ENCODE measurements at places on chromosomes 12 and 14.

DNA sequence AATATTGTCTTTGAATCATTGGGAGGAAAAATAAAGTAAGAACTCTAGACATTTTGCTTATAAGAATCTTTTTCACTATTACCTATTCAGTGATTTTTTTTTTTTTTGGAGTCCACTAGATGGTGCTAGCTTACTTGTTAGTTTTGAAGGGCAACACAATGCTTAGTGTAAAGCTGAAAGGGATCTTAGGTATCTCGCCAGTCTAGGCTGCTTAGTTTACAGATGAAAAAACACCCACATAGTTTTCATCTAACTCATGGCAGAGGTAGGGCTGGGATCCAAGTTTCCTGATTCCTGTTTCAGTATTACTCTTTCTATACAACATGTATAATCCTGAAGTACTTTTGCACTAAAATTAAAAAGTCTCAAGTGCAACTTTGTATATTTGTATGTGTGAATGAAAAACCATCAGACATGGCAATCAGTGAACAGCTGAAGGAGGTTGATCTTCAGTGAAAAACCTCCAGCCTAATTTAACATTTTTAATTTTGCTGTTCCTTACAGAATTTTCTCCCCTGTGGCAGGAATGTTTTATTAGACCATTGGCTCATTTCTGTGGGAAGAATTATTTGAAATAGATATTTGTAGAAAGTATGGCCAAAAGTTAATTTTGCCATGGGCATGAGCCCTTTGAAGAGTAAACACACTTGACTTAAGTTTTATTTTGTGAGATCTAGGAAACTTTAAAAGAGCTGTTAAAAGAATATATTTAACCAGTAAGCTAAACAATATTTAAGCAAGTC is 40.7 kb downstream of the LRRIQ1 start:
- DNase-seq, result peak; percentile 75

- no peak for DNase-seq
Measured at GRCh38 chr12:131464081-131464480, 246.8 kb upstream of the SFSWAP start.

DNA sequence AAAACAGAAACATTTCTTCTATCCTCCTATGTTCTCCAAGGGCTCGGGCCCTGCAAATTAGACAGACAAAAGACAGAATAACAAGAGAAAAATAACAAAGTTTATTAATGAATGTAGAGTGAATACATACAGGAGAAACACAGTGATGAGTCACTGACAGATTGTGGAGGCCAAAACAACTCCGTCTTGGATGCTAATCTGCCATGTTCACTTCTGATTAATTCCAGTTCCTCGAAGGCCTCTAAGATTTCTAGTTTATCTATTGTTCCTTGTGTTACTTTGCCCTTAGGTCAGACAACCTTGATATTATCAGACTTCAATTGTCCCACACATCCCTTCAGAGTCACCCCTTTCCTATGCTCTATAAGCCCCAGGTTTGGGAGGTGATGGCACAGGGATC is 26.8 kb upstream of the NEDD1 start:
- no peak for DNase-seq

- no peak for DNase-seq
Measured at GRCh38 chr12:12985817-12986408, 14.2 kb downstream of the HEBP1 start.

DNA sequence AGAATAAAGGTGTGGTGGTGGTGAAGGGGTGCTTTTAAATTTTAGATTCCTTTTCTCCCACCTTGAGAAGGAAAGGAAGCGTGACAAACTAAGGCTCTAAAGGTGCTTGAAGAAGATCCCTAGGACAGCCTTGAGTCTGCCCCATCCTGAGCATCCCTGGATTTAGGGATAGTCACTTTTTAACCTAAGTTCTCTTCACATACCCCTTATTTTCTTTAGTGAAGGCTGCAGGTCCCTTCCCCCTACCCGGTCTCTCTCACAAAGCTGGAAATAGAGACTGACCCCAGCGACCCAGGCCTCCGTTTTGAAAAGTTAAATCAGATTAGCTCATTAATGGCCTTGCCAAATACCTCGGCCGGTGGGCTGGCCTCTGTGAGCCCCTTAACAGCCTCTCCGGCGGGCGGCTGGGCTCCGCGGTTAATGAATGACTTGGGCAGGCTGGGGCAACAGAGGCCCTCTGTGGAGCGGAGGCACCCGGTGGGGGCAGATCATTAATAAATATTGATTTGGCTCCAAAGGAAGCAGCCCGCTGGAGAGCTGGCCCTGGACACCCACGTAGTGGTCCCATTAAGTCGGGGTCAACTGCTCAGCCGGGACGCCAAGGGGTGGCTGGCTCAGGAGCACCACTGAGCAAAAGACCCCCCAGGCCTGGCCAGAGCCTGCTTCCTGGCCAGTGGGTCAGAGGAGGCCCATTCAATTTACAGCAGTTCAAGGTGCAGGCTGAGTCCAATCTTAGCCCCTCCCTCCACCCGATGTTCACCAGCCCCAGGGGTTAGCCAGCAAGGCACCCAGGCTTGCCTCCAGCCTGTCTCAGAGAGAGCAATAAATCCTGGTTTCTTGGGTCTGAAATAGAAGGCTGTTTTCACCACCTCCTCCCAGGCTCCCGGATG is 31.8 kb downstream of the PAH start:
- no peak for DNase-seq

DNA sequence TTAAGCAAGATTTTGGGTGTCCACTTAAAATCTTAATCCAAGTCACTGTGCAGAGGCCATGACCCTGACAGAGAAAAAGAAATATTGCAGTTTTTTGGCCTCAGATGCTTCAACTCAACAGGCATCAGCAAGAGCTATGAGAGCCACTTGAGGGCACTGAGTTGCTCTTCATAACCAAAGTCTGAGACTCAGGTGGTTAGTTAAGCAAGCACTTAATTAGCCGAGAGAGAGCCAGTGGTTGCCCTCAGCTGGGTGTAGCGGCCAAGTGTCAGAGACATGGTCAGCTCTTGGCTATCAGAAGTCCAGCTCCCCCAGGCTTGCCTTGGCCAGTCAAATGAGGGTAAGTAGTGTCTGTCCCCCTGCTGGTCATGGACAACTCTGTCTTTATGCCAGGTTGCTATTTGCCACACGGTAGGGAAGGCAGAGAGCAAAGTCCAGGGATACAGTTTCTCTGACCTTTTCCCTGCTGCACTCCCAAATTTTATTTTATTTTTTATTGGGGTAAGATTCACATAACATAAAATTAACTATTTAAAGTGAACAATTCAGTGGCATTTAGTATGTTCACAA is 9.0 kb upstream of the KRT71 start:
- DNase-seq, result no peak

DNA sequence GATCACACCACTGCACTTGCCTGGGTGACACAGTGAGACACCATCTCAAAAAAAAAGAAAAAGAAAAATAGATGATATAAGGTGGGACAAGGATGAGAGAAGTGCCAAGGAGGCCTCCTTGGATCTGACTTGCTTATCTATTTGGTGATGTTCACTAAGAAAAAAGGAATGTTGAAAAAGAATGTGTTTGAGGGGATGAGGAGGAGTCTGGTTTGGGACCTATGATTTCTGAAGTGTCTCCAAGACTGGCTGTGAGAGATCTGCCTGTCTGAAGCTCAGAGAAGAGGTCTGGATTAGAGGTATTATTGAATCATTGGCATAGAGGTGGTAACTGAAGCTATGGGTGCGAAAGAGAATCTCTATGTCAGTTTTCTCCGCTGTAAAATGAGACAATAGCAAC is 42.8 kb downstream of the BCAT1 start:
- no peak for DNase-seq

GRCh38 chr14:61466249-61466904 is 145.0 kb downstream of the PRKCH start:
- DNase-seq, result peak; percentile 77

- no peak for DNase-seq
Measured at GRCh38 chr14:70754991-70755390, 54.3 kb downstream of the MAP3K9 start.

- DNase-seq, result no peak
Measured at GRCh38 chr12:111905502-111905901, 63.5 kb downstream of the MAPKAPK5 start.

DNA sequence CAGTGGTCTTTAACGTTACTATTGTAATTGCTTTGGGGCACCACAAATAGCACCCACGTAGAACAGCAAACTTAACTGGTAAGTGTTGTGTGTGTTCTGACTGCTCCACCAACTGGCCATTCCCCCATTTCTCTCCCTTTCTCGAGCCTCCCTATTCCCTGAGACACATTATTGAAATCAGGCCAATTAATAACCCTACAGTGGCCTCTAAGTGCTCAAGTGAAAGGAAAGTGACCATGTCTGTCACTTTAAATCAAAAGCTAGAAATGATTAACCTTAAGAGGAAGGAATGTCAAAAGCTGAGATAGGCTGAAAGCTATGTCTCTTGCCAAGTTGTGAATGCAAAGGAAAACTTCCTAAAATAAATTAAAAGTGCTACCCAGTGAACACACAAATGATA is 22.3 kb downstream of the PPP1R13B start:
- no peak for DNase-seq

DNA sequence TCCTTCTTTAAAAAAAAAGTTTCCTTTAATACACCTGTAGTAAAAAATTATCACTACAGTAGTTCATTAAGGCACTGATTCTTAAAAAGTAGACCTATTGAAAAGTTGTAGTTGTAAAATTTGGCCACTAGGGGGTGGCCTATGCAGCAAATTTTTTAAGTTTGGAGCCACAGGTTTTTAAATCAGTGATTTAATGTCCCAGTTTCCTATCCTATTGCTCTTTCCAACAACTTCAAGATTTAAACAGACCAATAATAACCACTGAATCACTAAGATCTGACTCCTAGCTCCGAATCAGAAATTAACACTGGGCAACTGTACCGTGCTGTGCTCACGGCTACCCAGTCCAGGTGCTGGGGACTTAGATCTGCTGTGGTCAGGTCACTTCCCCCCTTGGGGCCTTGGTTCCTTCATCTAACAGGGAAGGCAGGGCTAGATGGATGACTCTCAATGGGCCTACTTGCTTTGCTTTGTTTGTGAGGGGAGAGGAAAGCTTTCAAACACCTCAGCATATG is 279.3 kb downstream of the MED13L start:
- DNase-seq, result peak; percentile 11

- DNase-seq, result no peak
Measured at GRCh38 chr14:92109490-92109889, 3.1 kb upstream of the ATXN3 start.

DNA sequence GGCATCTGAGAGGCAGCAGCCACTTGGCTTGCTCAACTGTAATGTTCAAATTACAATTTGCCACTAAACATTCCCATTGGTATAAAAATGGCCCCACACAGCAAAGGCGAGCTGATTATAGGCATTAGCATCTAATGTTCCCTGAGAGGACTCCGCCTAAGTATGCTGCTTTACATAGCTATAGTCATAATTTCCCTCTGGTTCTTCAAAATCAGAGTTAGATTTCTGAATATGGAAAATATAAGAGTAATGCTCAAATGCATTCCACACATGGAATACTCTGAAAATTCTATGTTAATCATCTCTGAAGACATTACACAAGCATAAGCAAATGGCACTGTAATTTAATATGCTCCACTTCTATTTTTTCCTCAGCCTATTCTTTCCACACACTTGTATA is 83.7 kb upstream of the BTG1 start:
- DNase-seq, result no peak

GRCh38 chr14:51216602-51217001 is 23.4 kb upstream of the TMX1 start:
- DNase-seq, result no peak

DNA sequence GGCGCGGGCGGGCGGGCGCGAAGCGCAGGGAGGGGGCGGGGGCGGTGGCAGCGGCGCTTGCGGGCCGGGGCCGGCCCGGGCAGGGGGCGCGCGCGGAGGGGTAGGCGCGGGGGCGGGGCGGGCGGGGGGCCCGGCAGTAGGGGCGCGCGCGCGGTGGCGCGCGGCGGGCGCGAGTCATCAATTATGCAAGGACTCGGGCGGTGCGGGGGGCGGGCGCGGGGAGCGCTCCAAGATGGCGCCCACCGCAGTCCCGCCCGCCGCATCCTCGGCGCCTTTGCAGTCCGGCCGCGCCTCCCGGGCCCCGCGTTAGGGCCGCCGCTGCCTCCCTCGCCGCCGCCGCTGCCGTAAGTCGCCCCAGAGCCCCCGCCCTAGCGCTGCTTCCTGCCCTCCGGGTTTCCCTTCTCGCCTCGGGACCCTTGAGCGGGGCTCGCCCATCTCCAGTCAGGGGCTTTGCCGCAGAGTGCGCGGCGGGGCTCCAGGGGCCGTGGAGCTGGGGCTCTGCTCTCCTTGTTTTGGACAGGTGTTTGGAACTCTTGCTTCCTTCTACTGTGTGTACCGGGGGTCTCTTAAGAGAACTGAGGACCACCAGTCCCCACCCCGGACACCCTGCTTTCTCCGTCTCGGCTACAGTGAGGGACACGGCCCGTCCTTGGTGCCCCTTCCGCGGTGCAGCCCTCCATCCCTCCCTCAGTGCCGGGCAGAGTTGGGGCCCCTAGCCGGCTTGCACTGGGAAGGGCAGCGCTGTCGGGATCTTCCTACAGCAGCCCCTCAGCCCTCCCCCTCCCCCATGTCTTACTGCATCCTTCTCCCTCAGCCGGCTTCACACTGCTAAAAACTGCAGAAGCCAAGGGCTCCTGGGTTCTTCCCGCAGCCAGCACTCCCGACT is at the start of gene SCN8A:
SCN8A (plus strand) TSS at position 218 of the 886 bp plus-strand sequence. CDS start 71,585 bp downstream, outside the sequence.
- no peak for DNase-seq

DNA sequence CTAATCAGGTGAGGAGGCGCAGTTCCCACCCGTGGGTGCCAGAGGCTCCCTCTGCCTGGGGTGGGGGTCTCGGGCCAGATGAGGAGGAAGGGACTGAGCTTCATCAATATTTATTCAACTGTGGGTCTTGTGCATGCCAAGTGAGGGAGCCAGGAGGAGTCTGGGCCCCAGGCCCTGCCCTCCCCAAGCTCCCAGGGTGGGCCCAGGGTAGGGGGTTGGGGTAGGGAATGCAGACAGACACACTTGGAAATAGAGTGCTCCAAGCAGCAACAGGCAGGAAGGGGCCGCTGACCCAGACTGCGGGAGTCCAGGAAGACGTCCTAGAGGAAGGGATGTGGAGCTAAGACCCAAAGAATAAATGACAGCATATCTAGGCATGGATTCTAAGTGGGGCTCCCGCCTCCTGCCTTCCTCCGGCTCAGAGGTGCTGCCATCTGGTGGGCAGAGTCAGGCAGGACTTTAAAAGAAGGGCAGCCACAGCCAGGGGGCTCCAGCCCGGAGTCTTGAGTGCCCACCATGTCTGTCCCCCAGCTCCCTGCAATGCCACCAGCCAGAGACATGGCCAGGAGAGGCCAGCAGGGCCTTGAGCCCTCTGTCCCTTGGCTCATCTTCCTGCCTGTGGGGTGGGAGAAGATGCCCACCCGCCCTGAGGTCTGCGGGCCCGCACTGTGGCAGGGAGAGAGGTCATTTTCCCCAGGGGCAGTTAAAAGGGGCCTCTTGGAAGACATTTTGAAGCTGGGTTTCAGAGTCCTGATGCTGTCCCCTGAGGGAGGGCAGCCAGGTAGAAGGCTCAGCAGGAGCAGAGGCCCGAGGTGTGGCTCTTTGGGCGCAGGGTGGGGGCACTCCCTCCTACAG is 70.1 kb downstream of the PHETA1 start:
- peak; percentile 22 for DNase-seq
